ENCODE measurements at places on chromosomes 2 and 18.

DNA sequence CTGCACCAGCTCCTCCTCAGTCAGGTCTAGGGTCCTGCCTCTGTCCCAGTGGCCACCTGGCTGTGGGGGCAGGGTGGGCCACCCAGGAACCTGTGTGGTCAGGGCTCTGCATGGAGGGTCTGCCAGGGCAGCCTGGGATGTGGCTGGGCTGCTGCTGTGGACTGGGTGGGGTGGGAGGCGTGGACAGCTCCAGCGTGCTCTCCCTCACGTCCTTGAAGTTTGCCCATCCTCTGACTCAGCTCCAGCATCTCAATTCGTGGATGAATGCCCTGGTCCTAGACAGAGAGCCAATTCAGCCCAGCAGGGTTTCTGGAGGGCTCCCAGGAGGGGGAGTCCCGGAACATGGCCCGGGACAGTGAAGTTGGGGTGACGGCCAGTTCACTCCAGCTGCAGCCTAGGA, 64.3 kb upstream of the EPAS1 start:
- DNase-seq = no peak

DNA sequence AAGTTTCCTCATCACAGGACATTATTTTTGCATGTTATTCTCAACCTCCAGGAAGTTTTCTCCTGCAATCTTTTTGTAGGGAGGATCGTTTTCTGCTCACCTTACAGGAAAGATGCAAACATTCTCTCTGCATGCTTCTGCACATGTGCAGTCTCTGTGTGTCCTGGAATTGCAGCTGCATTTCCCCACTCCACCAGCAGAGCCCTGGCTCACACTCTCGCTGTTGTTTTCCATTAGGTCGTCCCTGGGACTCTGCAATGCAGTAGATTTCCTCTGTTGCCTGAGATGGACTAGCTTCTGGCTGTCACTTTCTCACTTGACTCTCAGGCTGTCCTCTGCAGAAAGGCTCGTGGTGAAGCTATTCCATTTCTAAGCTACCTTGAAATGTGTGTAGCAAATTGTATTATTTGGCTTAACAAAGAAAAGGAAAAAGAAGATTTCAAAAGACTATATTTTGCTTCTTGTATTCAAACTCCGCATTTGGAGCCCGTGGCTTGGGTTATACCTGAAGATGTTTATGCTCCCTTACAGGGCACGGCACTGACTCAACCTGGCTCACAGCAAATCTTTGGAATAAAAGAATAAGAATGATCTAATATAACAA, 346.7 kb downstream of the RAD51AP2 start:
- DNase-seq = no peak

GRCh38 chr2:132374151-132374550, 42.5 kb upstream of the GPR39 start:
- DNase-seq = no peak

GRCh38 chr2:30441023-30441422, 6.0 kb upstream of the LCLAT1 start:
- DNase-seq = no peak

- DNase-seq = no peak
These were observed 177.2 kb upstream of the RAB6C start for GRCh38 chr2:129802290-129802689.

- no peak for DNase-seq
These were observed 1519.9 kb upstream of the ACVR2A start for GRCh38 chr2:146324951-146325350.

DNA sequence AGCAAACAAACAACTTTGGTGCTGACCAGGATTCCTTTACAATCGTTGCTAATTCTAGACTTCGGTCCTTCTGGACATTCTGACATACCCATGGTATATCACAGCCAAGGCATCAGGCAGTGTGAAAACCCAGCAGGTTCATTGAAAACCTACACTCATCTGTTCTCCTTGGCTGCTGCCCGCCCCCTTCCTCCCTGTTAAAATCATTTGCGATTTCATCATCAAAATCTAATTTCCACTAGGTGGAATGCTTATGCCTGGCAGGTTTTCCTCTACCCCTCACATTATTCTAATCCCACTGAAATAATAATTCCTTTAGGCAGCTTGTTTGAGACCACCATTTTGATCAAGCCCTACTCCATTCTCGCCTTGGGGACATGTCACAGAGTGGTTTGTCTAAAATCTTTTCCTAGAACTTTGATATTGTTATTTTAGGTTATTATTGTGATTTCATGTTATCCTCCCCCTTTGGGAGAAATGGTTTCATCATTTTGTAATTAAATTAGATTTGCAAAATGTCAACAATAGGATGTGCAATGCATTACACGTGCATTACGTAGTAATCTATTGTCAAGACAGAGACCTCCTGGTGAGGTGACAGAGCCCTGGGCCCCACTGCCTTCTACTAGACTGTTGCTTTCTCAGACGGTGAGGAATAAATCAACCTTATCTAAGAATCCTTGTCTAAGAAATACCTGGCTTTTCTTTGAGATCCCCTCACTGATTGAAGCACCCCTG, 31.0 kb upstream of the ASPRV1 start:
- no peak for DNase-seq

- DNase-seq = no peak
These were observed 146.5 kb downstream of the GLI2 start for GRCh38 chr2:120881981-120882788.

- DNase-seq = no peak
These were observed 303.9 kb downstream of the ZNF407 start for GRCh38 chr18:74901362-74902146.

- DNase-seq = no peak
These were observed 7.4 kb downstream of the PTRHD1 start for GRCh38 chr2:24785671-24786321.

DNA sequence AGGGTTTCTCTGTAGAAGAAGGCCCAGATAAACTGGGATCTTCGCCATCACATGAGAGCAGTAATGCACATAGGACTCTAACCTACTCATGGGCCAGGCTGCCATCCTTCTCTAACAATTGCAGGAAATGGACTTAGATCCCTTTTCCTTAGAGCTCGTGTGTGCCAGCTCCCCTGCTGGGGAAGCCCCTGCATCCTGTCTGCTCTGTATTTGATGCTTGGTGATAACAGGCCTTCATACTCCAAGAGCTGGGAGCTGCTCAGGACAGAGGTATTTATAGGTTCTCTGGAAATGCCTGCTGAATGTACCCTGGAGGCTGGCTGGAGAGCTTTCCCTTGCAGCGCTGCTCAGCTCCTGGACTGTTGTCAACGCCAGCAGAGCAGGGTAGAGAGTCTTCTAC, 249.6 kb downstream of the MTX2 start:
- no peak for DNase-seq

DNA sequence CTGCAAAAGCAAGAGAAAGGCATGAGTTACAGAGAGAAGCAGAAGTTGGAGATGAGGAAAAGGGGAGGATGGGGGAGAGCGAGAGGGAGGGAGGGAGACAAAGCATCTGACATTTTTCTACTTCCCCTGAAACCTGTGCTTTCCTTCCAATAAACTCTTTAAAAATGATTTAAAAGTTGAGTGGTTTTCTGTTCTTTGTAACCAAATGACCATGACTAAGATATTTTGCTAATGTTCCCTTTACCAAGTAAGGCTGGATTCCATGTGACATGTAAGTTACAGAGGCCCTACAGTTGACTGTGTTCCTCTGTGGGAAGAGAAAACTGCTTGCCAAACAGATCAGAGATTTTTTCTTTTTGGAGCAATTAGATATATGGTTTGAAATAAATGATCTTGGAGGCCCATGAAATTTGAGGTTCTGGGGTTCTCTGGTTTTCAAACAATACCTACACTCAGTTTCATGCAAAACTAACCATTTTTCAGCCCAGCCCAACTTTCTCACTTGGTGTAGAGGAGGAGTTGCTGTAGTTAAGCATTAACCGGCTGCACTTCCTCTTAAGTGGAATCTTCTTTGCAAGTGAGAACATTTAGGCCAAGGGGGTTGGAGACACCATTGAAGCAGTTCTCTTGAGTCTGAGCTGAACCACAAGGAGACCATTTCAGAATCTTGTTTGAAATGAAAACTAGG, 34.5 kb downstream of the INSIG2 start:
- no peak for DNase-seq

DNA sequence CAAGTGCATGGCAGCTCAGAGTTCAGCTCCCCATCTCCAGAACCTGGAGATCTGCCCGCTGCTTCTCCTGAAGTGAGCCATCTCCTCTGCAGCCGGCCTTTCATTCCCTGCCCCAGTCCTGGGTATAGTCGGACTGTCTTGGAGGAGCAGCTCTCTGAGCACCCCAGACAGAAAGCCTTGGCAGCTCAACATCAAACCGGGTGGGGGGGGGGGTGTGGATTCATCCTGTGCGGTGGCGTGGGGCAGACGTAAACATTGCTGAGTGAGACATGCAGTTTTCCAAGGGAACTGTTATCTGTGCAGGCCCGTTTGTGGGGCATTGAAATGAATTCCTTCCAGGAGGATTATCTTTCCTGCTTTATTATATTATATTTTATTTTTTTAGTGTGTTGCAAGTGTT, 125.9 kb upstream of the MYCN start:
- DNase-seq = no peak

DNA sequence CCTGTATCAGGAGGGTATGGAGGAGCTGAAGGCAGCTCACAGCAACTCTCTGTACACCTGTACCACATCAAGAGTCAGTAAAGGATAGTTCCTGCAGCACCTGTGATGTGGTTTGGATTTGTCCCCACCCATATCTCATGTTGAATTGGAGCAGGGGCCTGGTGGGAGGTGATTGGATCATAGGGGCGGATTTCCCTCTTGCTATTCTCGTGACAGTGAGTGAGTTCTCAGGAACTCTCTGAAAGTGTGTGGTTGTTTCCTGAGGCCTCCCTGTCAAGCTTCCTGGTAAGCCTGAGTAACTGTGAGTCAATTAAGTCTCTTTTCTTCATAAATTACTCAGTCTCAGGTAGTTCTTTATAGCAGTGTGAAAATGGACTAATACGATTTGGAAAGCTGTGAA, 28.9 kb downstream of the OSBPL1A start:
- no peak for DNase-seq

- DNase-seq = no peak
These were observed 418.9 kb downstream of the EPHA4 start for GRCh38 chr2:221153226-221153625.

Data from right forelimb (tissue), 1 donor.